ENCODE measurements at places on chromosomes 11 and 22.

- DNase-seq = no peak
Measured at GRCh38 chr11:105693075-105693759, 83.3 kb downstream of the GRIA4 start.

DNA sequence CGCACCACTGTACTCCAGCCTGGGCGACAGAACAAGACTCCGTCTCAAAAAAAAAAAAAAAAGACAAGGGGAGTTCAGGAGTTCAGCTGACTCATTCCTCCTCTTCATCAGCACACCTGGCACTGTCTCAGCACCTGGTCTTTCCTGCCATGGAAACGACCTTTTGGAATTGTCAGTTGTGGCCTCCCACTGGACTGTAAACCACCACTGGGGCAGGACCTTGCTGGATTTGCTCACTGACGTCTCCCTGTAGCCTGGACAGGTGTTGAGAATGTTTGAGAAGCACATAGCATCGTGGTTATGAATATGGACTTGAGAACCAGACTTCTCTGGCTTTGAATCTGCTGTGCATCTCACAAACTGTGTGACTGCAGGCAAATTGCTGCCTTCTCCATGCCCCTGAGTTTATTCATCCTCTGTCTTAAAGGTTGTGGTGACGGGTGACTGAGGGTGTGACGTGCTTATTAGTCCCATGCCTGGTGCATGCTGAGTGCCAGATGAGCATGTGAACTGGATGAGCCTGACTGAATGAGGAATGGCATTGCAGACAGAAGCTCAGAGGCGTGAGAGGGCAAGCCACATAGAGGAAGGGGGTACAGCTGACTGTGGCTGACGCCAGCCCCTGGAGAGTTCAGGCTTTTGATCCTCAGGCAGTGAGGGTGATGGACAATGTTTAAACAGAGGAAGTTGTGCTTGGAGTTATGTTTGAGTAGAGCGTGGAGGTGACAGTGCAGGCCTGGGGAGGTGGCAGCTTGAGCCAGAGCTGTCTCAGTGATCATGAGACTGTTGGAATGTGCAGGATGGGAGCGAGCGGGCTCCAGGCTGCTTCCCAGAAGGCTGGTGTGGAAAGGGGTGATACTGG is 12.7 kb downstream of the TOM1 start:
- DNase-seq = no peak

GRCh38 chr11:82867495-82868082 is 32.6 kb downstream of the PRCP start:
- DNase-seq = peak; percentile 81

GRCh38 chr22:49789289-49790141 is 38.2 kb downstream of the BRD1 start:
- DNase-seq = no peak

DNA sequence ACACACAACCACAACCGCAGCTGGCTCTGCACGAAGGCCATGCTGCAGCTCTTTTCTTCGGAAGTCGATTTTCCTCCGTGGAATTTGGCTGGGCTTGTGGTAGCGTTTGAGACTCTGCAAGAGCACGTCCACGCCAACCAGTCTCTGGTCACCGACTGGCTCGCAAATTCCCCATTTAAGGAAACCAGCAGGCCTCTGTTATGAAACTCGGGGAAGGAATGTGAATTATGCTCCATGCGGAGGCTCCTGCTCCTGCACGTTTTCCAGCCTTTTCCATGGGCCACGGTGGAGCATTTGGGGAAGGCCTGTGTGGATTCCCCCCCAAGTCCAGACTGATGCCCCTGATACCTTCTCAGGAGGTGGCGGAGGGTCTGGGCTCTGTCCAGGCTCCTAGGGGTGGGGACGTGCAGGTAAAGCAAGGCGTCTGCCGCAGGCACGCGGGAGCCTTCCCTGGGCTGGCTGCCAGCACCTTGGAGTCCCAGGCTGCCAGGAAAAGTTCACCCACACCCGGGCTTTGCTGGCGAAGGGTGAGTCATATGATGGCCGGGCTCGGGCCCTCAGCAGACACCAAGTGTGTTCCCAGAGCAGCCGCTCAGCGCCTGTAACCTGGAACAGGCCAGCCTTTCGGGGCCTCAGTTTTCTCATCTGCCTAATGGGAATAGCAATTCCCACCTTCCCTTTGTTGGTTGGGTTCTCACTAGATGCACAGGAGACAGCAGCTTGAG is 41.9 kb downstream of the LRP5 start:
- no peak for DNase-seq

DNA sequence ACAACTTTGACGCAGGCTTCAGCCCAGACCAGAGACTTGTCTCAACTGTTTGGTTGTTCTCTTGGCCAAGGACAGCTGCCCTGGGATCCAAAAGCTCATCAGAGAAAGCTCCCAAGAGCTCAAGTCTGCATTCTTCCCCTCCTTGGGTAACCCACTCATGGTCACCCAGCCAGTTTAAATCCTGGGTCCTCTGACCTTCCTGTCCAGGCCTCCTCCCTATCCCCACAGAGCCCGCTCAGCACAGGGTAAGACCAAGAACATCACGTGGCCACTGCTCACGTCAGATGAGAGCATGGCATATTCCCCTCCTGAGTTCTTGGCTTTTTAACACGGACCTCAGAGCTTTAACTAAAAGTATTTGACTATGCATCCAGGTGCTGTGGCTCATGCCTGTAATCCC is 25.8 kb downstream of the TSKU start:
- DNase-seq = no peak

DNA sequence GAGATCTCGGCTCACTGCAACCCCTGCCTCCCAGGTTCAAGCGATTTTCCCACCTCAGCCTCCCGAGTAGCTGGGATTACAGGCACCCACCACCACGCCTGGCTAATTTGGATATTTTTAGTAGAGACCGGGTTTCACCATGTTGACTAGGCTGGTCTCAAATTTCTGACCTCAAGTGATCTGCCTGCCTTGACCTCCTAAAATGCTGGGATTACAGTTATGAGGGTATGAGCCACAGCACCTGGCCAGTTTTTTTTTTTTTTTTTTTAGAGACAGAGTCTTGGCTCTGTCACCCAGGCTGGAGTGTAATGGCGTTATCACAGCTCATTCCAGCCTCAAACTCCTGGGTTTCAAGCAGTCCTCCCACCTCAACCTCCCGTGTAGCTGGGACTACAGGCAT is 54.9 kb upstream of the PRR5 start:
- no peak for DNase-seq

DNA sequence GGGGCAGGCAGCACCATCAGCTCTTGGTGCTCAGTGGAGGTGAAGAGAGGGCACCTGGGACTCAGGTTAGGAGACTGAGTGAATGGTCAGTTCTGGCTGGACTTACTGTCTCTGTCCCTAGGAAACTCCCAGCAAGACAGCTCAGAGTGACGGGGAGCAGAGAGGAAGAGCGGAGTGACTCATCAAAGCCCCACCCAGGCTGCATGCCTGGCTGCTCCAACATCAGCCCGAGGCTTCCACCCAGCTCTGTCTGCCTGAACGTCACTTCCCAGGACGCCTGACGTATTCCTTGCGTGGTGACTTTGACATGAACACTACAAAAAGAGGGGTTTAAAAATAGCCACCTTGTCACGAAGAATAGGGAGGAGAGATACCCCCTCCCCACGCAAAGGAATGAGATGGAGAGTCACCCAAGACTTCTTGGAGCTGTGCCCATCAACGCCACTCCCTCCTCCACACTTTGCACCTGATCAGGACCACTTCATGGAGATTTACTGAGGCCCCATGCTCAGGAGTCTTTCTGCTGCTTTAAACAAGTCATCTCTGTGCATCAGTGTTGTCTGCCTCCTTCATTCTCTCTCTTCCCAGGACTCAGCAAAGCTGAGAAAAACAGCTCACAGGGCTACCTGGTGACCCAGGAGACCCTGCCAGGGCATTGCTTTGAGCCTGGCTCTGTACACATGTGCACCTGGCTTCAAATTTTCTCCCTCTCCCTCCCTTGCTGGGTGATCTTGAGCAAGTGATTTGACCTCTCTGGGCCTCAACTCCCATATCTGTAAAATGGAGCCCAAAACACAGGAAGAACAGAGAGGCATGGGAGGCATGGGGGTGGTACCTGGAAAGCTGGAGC is 83.1 kb downstream of the MN1 start:
- DNase-seq = peak; percentile 94

Measured in head of caudate nucleus (tissue), 42 donors.